ENCODE measurements at places on chromosomes 2 and 18.

GRCh38 chr2:98806236-98806697, 75.3 kb upstream of the MGAT4A start:
- no peak for DNase-seq

- no peak for DNase-seq
These were observed 766.0 kb downstream of the RNF144A start for GRCh38 chr2:7683196-7683595.

DNA sequence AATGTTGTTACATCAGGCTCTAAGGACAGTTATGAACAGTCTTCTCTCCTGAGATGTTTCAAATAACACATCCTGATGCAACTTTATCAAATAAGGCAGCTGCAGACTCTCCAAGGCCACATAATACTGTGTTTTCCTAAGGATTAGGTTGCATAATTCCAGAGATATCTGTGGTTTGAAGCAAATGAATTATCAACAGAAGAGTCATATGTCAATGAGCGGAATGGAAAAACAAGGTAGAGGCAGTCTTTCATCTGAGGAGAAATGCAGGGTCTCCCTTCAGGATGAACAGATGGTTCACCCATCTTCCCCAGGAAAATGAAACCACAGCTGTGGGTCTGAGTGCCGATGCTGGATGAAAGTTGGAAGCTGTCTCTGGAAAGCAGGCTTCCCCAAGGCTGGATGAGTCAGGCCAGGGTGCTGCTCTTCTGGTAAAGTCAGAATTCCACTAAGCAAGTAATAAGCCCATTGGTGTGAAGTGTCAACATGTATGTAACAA, 22.2 kb downstream of the LYG1 start:
- peak; percentile 94 for DNase-seq

DNA sequence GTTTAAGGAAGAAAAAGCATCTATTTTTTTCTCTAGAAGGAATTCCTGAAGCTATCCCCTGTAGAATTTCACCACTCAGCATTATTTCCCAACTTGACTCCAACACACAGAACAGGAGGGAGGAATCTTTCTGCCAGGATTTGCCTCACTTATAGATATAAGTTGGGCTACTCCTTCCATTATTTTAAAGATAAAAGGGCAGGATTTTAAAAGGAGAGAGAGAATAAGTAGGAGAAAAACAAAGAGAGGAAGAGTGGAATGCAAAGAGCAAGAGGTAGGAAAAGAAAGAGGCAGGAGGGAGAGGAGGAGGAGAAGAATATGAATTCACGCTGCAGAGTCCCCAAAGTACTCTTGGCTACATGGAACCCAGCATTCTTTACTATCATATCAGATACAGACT, 182.5 kb downstream of the TCF4 start:
- DNase-seq: peak; percentile 36

GRCh38 chr2:64328415-64328722, 125.6 kb upstream of the LGALSL start:
- no peak for DNase-seq

DNA sequence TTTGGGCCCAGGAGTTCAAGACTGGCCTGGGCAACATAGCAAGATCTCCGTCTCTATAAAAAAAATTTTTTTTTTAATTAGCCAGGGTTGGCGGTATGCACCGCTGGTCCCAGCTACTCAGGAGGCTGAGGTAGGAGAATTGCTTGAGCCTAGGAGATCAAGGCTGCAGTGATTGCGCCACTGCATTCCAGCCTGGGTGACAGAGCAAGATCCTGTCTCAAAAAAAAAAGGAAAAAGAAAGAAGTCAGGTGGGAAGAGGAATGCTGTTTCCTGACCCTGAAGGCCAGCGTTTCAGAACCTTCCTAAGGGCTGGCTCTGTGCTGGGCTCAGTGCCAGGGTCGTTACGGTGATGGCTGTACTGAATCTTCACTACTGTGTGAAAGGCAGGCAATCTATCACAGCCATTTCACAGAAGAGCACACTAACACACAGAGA, 35.0 kb upstream of the AGAP1 start:
- peak; percentile 51 for DNase-seq

GRCh38 chr2:6958616-6959235, 41.5 kb downstream of the RNF144A start:
- no peak for DNase-seq
